Renal pelvis (tissue), 12 donors: ENCODE measurements at places on chromosomes 2 and 18.

- DNase-seq = no peak
Observed at GRCh38 chr2:16137080-16137755, 196.9 kb downstream of the MYCN start.

DNA sequence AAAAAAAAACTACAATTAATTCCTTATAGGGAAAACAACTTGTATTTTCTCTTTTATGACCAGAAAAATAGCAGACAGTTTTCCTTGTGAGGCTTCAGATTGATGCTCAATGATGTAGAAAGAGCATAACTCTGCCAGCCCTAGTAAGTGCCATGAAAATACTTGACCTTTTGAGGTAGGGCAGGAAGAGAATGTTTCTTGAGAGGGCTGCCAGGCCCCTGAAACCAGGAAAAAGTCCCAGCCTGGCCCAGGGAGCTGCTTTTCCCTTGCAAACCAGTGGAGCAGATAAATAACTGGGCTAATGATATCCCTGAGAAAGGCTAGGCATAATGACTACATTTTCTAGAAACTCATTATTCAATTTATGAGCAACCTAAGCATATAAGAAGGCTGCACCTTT lies 126.8 kb downstream of the SLC8A1 start:
- no peak for DNase-seq

DNA sequence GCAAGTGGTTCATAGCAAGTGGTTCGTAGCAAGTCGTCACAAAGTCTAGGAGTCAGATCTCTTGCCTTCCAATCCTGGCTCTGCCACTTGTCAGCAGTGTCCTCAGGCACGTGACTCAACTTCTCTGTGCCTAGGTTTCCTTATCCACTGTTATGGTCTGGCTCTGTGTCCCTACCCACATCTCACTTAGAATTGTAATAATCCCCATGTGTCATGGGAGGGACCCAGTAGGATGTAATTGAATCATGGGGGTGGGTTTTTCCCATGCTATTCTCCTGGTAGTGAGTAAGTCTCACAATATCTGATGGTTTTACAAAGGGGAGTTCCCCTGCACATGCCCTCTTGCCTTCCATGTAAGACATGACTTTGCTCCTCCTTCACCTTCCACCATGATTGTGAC lies 51.8 kb upstream of the AP1S3 start:
- no peak for DNase-seq

DNA sequence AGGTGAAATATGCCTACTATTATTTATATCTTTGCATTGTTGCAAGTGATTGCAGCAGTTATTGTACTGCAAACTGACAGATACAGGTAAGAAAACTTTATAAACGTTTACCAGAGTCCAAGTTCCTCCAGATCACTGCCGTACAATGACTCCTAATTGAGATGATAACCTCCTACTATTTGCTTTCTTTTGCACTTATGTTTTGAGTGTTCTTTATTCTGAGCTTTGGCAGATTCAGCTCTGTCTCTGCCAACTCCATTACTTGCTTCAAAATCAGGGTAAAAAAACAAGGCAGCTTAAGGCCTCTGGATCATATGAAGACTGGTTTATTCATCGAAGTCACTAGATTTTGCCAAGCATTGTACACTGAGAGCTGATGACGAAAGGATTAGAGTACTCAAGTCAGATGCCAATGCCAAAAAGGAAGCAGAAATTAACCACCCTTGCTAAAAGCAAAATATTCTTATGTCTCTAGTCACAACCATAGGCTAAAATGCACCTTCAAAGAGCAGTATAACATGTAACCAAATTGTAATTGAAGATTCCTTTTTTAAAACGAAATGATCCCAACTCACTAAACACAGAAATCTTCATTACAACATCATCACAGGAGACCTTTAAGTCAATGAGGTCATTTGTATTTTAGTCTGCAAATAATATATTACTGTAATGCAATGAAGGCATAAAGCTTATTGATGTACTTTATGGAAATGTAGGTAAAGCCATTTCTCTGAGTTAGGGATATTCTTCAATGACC lies 10.5 kb upstream of the IKZF2 start:
- no peak for DNase-seq

- DNase-seq = no peak
Observed at GRCh38 chr18:33720133-33720532, 142.1 kb downstream of the ASXL3 start.
